SHP77 (cell line): ENCODE measurements at places on chromosomes 4 and X.

DNA sequence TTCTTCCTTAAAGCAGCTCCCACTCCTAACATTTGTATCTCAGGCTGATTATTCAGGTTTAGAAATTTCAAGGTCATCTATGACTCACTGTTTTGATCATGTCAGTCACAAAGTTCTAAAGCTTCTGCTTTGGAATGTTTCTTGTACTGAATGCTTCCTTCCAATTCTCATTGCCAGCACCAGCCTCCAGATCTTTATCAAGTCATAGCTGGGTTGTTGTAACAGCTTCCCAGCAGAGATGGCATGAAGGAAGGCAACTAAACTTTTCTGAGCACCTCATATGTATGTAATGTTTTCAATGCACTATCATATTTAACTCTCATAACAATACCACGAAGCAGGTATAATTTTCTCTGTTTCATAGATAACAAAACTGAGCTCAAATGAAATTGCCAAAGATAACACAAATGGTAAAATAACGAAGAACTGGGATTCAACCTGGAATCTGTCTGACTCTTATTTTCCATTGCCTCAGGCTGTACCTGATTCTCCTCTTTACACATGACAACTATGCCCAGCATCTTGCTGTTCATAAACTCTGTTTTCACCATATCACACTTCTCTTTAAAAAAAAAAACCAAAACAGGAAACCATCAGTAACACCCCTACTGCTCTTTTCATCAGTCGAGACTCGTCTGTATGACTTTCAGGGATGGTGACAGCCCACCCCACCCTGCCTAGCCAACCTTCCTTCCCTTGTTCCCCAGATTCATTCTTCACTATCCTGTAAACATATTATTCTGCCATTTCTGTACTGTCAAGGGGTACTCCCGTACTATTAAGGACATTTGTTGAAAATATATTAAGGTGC, 13.4 kb downstream of the TRPC3 start:
- DNase-seq = no peak

- DNase-seq = no peak
Measured at GRCh38 chrX:97691901-97692455, 808.3 kb downstream of the RPA4 start.

- no peak for DNase-seq
Measured at GRCh38 chr4:168188754-168189153, 96.4 kb downstream of the ANXA10 start.

- no peak for DNase-seq
Measured at GRCh38 chr4:42515156-42515884, 118.0 kb downstream of the SHISA3 start.

DNA sequence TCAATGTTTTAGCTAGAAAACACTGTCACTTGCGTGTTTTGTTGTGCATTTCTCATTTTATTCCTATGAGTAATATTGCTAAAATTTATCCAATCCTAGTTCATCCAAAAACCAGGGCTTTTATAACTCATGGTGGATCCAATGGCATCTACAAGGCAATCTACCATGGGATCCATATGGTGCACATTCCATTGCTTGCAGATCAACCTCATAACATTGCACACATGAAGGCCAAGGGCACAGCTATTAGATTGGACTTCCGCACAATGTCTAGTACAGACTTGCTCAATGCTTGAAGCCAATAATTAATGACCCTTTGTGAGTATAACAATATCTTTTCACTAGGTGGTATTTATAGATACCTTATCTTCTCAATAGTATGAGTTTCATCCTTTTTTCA, 57.2 kb upstream of the UGT2B7 start:
- DNase-seq = no peak

DNA sequence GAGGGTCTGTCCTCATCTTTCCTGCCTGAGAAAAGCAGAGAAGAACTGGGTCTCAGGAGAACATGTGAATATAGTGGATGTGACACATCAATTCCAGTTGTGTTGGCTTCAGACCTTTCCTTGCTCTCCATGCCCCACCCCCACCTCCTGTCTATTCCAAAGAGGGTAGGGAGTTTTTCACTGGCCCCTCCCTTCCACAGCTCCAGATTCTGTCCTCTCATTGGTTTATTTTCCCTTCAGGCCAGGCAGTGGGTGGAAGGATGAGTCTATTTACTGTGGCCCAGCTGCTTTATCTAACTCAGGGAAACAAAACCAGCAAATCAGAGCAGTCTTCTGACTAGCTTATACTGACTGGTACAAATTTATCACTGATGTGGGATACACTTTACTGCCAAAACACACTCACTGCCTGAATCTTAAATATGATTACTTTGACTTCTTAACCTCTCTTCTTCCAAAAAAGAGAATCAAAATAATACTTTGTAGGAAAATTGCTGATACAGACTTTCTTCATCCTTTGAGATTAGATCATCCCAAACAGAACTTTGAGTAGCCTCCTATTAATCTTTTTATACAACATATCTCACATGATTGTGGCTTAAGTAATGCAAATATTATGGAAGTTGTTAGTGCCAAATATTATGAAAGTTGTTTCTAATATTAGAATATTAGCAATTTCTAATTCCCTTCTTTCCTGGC, 221.2 kb downstream of the MID1 start:
- no peak for DNase-seq

DNA sequence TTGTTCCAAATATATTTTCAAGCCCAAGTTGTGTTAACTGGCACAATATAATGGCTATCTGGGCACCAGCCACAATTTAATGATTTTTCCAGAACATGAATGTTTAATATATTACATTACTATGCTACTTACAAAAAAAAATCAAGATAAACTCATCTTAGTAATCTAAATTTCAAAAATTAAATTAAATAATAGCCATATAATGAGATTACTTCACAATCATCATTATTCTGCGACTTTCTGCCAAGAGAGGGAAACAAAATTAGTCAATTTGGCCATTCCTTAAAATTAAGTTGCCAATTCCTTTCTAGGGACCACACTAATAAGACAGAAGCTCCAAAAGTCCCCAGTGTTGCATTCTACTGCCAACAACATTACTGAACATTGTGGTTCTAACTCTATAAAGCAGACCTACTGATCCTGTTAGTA, 7.5 kb downstream of the NEK1 start:
- no peak for DNase-seq

- DNase-seq = no peak
Measured at GRCh38 chrX:1336948-1337779, 579 bp downstream of the IL3RA start.

DNA sequence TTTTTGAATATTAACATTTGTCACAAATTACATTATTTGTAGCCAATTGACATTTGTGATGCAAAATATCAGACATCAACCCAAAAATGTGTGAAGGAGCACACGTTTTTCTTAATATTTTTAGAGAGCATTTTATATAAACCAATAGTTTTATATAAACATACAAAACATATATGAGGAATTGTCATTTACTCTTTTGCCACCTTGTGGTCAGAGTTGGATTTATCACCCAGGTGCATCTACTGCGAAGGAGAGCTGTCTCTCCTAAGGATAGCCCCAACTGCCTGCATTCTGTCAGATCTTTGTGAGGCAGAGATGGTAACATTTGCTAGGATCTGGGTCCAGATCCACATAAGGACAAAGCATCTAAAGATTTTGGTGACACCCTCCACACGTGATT, 2.5 kb upstream of the USP27X start:
- peak; percentile 7 for DNase-seq

- DNase-seq = no peak
Measured at GRCh38 chr4:153259661-153260060, 55.4 kb downstream of the TRIM2 start.

DNA sequence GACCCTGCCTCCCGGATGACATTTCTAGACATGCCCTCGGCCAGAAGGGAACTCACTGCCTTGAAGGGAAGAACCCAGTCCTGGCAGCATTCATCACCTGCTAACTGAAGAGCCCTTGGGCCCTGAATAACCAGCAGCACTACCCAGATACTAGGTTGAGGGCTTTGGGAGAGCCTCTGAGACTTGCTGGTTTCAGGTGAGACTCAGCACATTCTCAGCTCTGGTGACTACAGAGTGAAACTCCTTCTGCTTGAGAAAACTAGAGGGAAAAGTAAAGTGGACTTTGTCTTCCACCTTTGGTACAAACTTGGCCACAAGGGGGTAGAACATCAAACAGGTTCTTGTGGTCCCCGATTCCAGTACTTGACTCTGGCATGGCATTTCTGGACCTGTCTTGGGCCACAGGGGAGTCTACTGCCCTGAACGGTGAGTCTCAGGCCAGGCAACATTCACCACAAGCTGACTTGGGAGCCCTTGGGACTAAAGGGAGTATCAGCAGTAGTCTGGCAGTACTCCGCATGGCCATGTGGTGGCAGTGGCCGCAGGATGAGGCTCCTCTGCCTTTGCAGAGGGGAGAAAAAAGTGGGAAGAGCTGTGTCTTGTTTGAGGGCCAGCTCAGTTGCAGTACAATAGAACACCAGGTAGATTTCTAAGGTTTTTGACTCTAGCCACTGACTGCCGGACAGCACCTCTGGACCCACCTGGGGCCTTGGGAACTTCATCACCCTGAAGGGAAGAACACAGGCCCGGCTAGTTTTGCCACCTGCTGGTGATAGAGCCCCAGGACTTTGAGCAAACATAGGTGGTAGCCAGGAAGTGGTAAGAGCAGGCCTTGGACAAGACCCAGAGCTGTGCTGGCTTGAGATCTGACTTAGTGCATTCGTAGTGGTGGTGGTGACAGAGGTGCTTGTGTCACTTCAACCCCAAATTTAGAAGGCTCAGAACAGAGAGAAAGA, 414.8 kb downstream of the OPHN1 start:
- peak; percentile 4 for DNase-seq

- no peak for DNase-seq
Measured at GRCh38 chrX:43564953-43565352, 91.1 kb upstream of the MAOA start.

DNA sequence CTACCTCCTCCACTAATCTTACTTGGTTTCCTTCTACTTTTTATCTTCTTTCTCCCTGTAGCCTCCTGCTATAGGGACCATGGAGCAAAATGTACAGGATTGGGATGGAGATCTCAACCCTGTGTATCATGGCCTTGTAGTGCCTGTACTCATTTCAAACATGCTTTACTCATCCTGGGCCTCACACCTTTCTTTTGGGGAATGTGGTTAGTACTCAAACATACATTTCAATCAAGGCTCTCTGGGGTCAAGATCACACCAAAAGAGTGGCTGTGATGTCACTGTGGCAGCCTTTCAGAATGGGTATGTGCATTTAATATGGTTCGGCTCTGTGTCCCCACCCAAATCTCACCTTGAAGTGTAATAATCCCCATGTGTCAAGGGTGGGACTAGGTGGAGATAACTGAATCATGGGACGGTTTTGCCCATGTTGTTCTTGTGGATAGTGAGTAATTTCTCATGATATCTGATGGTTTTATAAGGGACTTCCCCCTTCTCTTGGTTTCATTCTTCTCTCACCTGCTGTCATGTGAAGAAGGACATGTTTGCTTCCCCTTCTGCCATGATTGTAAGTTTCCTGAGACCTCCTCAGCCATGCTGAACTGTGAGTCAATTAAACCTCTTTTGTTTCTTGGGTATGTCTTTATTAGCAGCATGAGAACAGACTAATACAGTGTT, 205.1 kb downstream of the RASL11B start:
- DNase-seq = no peak

DNA sequence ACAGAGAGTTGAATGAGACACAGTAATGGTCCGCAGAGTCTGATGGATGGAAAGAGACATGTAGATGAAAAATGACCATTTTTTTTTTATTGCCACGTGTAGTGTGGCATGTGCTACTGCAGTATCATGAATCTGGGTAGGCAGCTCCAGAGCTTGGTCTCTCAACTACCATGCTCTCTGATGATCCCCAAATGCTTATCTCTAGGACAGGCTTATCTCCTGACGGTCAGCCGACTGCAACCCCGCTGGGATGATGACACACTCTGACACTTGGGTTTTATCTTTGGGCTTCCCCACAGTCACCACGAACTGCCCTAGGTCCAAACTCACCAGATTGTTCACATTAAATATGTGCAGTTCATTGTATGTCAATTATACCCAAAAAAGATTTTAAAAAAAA, 239.7 kb downstream of the QDPR start:
- DNase-seq = no peak
